Stromal cell of bone marrow (primary cell): ENCODE measurements at places on chromosomes 1 and 21.

DNA sequence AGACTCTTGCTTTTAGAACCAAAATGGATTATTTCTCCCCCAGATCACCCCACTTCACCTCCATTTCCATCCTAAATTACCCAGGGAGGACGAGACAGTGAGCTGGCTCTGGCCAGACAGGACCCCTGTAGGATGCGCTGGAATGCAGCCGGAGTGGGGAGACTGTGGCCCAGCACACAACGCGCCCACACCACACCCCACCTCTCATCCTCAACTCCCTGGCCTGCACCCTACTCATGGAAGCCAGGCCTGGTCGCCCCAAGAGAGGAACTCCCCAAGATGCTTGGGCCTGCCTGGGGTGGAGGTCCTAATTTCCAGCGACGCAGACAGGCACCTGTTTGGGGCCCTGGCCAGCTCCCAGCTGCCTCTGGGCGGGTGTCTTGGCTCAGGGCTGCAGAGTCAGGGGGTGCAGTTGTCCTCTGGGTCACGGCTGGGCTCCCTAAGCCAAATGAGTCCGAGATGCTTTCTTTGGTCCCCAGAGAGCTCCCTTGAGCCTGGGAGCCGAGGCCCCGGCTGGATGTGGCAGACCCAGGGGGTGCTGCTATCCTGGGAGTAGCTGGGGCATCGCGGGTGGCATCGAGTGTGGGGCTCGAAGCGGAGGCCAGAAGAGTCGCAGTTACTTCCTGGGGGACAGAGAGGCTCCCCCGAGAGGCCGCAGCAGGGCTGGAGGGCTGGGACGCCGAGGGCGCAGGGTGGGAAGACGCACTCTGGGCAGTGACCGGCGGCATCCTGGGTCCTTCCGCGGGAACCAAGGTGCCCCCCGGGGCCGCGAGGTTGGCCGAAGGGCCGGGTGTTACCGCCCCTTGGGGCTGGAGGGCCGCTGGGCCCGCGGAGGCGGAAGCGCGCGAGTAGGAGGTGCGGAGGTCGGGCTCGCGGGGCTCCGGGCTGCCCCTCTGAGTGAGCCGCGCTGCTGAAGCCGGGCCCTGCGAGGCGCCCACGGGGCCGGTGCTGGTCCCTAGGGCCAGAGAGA is 10.4 kb downstream of the CLEC20A start:
- no peak for DNase-seq

DNA sequence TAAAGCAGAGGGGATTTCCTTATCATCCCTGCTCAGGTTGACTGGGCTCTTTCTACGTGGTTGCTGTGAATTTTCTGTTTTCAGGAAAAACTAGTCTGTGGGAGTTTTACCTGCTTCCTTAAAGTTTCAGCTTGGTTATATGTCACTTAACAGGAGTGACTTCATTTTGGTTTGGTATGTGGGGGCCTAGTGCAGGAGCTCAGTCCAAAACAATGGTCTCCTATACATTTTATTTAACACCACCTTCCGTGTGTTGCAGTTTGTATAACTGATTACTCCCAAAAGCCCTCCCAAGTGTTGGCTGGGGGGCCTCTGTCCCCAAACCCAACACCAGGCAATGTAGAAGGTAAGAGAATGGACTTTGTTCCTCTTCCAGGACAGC is 5.3 kb downstream of the IL23R start:
- DNase-seq: no peak

- DNase-seq: no peak
These were observed 737.1 kb downstream of the PTPRU start for GRCh38 chr1:29973406-29973805.

DNA sequence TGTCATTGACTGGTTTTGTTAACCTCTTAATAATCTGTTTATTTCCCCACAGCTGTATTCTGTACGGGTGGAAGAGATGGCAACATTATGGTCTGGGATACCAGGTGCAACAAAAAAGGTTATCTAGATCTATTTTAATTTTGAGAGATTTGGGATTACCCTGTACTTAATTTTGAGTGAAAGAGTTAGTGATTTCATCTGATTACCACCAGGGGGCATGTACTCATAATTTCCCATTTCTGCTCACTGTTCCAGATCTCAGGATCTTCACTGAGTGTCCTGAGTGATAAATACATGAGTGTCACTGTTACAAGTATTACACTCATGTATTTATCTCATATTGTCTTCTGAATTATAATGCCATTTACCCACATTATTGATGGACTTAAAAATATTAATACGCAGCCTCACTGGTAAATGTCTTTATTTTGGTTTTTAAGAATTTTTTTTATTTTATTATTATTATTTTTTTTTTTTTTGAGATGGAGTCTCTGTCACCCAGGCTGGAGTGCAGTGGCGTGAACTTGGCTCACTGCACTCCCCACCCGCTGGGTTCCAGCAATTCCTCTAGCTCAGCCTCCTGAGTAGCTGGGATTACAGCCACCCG is 27.4 kb downstream of the DTL start:
- peak; percentile 28 for DNase-seq

- no peak for DNase-seq
These were observed 53.3 kb upstream of the GJA8 start for GRCh38 chr1:147849098-147849895.

- DNase-seq: no peak
These were observed 156.0 kb downstream of the PGBD5 start for GRCh38 chr1:230270185-230270558.
